ENCODE measurements at places on chromosomes 1 and 21.
A peak's percentile ranks its signal among the peaks of the same experiment; 100 is the strongest.

- DNase-seq: peak; percentile 91
Observed at GRCh38 chr1:4421986-4422385, 232.4 kb upstream of the AJAP1 start.

DNA sequence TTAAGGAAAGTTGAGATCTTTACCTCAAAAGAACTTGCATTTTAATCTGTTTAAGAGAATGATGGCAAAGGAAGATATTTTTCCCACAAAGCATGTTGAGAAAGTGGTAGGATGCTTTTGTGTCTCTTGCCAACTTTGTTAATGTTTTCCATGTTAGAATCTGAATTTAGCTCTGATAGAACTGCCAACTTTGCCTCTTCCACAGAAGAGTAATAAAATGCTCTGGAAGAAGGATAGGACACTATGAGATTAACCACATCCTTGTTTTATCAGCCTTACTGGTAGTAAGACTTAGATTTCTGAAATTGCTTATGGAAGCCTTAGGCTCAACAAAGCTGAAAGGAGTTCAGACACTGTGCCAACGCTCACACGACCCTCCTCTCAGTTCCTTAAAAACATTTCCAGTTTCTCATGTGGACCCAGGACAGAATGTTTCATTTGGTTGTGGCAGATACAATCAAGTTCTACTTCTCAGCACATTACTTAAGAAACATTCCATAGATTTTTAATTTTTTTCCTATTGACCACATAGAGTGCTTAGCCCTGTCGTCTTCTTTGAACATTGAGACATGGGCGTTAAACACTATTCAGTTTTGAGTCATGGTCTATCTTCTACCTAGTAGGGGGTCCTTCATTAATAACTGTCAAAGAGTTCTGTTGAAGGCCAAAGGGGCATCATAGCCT, 59.0 kb downstream of the MTR start:
- no peak for DNase-seq

DNA sequence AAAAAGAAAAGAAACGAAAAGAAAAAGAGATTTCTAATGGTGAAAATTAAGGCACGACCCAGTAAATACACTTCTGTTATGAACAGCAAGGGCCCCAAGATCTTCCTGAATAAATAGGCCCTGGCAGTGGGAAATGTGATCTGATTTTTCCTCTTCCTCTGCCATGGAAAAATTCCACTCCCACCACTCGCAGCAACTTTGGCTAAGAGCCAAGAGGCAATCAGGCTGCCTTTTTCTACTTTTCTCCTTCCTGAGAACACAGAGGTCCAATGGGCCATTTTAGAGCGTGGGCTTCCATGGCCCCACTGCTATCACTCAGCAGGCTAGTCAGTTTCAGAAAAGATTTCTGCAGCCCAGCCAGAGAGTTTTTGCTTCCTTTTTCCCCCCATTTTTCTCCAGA, 33.7 kb upstream of the AK4 start:
- peak; percentile 71 for DNase-seq

DNA sequence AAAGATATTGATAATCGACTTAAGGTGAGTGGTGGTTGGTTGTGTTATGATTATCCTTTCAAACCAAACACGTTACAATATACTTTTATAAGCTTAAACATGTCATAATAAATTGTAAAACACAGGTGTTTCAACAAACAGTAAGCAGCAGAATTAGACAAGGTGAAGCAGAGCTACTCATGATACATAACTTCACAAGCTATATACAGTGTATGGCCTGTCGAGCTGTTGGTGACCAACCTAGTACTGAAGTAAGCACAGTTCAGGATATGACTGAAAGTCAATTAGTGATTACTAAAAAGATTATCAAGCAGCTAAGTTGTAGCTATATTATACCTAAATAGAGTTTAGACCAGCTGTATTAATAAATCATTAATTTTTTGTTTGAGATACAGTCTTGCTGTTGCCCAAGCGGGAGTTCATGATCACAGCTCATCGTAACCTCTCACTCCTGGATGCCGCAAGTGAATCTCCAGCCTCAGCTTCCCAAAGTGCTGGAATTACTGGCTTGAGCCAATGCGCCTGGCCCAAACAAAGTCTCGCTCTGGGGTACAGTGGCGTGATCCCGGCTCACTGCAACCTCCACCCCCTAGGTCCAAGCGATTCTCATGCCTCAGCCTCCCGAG, 148.1 kb downstream of the EIF4G3 start:
- no peak for DNase-seq

GRCh38 chr1:17599291-17599953, 59.9 kb downstream of the ARHGEF10L start:
- DNase-seq: no peak

GRCh38 chr1:115949156-115949555, 27.2 kb upstream of the SLC22A15 start:
- DNase-seq: no peak

GRCh38 chr1:181430015-181430885, 53.1 kb upstream of the CACNA1E start:
- peak; percentile 51 for DNase-seq

GRCh38 chr1:225845571-225846259, 35.8 kb downstream of the EPHX1 start:
- DNase-seq: peak; percentile 59

DNA sequence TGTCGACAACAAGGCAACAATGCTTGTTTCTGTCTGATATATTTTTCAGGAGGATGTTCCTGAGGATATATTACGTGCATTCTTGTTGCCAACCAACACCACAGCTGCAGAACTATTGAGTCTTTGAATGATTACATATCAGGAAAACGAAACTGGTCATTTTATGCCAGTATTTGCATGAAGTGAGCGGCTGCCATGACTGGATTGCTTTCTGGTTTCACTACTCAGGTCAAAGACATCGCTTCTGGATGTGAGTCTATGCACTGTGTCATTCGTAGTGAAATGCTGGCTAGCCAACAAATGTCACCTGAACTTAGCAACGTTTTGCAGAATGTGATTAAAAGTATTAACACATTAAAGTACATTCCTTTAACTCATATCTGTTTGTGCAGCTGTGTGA, 35.8 kb upstream of the OLFM3 start:
- no peak for DNase-seq

GRCh38 chr1:111234258-111234657, 6.7 kb downstream of the CHI3L2 start:
- no peak for DNase-seq

GRCh38 chr1:17211377-17211776, 6.4 kb downstream of the PADI1 start:
- no peak for DNase-seq

All from brain (organoid and tissue), 16 donors.